ENCODE measurements at places on chromosomes 5 and 9.

DNA sequence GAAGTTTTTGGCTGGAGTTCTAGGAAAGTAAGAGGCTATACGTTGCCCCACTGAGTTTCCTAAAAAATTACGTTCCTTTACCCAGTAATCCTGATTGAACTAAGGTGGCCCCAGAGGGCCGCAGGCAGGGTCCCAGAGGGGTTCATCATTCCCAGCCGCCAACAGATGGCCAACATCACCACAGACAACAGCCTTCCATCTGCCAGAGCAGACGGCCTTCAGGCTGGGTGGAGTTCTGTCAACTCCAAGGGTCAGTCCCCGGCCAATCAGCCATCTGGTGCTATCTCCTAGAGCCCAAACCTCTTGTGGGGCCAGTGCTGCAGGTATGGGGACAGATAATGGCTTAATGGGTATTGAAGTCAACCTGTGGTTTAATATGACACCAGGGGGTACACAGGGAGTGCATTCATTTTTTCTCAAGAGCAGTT, 30.4 kb downstream of the TBC1D2 start:
- DNase-seq, result no peak

GRCh38 chr5:81830596-81830995, 79.7 kb upstream of the SSBP2 start:
- peak; percentile 66 for DNase-seq

DNA sequence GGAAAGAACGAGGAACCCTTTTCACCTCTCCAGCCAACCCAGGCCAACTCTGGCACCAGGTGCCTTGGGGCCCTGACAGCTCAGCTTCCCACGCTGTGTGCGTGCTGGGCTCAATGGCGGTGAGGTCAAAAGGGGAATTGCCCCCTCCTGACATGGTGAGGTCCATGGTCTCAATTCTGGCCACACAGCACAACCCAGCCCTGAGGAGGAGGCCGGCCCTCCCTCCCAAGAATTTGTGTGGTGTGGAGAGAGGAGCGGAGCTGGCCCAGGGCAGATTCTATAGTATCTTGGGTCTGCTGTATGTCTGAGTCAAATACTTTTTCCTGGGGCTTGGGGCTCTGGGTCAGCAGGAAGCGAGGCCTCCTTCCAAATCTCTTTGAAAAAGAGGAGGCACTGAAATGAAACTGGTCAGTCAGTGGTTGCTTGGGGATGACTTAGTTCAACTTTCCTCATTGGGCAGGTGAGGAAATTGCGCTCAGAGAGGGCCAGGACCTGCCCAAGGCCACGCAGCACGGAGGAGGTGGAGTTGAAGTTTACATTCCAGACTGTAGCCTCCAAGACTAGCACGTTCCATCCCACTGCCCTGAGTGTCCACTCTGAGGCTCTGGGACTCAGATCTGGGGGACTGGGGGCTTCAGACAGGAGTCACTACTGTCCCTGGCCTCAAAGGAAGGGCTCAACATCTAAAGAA, 15.6 kb downstream of the COL27A1 start:
- no peak for DNase-seq

DNA sequence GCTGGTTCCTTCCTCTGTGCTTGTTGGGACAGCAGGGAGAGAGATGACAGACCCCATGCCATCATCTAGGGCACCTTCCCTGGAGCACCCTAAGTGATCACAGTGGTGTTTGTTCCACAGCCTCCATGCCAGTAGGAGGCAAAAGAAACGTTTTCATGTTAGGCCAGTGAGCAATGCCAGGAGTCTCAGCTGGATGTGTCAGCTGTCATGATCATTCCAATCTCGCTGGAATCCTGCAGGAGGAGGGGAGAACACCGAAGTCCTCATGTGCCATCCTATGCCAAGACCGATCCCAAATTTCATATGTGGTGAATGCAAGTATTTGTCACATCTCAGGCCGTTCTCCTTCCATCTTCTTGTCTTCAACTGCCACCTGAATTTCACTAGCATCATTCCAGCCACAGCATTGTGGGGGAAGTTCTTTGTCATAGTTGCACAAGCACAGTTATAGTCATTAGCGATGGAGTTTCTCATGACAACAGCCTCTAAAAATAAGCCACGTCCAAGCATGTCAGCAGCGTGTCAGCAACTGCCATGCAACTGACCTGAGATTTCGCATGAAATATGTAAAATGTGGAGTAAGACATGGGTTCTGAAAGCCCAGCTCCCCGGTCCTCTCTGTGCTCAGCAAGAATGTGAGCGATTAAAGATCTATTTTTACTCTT, 97.2 kb upstream of the DNAH5 start:
- DNase-seq, result peak; percentile 27

DNA sequence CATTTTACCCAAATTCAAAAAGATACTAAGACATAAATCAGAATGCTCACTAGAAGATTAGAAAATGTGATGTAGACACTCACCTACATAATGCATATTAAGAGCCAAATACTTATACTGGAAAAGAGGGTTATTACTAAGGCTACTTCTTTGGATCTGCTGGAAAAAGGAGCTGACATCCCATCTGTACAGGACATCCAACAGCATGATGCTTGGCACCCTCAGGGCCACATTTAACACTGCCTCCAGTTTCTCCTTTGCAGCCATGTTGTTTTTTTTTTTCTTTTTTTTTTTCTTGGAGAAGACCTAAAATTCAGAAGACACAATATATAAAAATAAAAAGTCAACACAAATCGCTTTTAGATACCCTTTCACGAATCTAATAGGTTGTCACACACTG, 6.0 kb downstream of the RNF145 start:
- DNase-seq, result no peak

- no peak for DNase-seq
These were observed 221.4 kb downstream of the SPATA31D1 start for GRCh38 chr9:82209797-82210470.

- no peak for DNase-seq
These were observed 140.2 kb downstream of the SEC61B start for GRCh38 chr9:99362321-99362720.

- no peak for DNase-seq
These were observed 163.8 kb downstream of the SYK start for GRCh38 chr9:90965226-90966030.

DNA sequence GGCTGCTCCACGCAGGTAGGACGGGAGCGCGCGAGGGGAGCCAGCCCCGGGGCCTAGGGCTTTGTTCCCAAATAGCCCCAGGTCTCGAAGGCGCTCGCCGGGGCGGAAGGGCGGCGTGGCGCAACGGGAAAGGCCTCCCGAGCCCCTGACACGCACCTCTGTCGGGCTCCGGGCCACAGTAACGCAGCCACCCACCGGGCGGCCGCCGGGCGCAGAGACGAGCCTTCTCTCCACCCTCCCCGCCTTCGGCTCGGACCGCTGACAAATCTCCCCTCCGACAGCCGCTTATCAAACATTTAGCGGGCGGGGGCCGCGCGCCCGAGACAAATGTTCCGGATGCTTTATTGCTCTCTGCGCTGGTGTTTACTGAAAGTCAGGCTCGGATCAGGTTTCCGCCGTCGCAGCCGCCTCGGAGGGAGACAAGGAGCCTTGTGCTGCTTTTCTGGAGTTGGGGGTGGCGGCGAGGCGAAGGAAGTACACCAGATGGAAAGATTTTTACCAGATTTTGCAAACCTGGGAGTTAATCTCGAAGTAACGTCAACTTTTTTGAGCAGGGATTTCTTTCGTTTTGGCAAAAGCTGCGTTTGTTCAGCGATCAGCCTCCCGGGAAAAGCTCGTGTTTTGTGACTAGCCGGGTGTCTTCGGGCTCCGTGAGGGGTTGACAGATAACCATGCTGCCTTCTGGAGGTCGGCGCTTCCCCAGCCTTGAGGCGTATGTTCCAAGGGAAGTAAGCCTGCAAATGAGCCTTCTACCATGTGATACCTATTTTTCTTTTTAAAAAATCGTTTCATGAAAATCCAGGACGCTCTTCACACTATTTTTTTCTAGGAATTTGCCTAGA, 950 bp downstream of the RGMB start:
- peak; percentile 15 for DNase-seq

DNA sequence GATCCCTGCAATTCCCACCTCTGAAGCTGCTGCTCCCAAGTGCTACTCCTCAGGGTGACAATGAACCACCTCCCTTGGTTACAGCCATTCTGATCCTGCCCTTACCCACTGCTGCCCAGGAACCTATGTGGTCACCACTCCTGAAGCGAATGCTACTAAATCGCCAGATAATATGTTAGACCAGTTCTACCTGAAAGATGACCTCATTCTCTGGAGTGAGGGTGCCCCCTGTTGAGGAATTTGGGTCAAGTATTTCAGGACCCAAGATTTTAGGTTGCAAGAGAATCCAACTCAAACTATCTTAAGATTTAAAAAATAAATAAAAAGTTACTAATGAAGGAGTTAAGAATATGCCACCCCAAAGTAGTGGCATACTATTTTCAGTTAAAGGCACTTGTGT, 5.8 kb upstream of the SNAPC3 start:
- DNase-seq, result peak; percentile 28

GRCh38 chr5:52881468-52881867, 93.8 kb downstream of the ITGA1 start:
- DNase-seq, result no peak

- no peak for DNase-seq
These were observed 17.3 kb downstream of the ITGA1 start for GRCh38 chr5:52804981-52805380.

- no peak for DNase-seq
These were observed 53.6 kb upstream of the CDH18 start for GRCh38 chr5:20041326-20042274.

GRCh38 chr5:34003941-34004340, 3.9 kb downstream of the AMACR start:
- no peak for DNase-seq

DNA sequence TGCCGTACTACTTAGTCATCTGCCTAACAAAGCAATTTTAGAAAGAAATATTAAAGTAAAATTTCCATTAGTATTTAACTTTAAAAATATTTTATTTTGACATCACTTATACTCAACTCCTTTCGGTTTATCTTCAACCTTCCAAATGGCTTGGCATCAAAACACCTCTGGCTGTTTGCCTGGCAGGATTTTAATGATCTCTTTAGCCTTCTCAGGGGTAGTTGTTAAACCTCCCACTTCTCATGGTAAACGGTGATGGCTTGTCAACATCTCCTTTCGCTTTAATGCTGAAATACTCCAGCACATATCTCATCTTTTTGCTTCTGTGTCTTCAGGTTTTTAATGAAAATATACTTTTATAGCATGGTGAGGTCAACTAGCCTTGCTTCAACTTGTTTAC, 747.1 kb downstream of the CETN3 start:
- no peak for DNase-seq

DNA sequence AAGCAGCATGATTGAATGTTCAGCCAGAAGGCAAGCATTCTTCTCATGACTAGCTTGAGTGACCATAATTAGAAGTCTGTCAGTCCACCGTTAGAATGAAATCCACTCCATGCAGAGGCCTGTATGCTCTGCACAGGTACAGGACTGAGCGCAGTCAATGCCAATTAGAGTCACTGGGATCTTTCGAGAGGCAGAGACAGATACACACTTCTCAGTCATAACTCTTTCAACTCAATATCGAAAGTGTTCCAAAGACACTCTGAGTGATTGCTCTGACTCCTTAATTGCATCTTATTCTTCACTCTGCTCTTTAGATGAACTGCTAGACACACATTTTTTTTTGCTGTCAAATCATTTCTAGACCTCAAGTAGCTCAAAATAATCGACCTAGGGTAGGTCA, 203.6 kb downstream of the GABRB2 start:
- DNase-seq, result no peak

DNA sequence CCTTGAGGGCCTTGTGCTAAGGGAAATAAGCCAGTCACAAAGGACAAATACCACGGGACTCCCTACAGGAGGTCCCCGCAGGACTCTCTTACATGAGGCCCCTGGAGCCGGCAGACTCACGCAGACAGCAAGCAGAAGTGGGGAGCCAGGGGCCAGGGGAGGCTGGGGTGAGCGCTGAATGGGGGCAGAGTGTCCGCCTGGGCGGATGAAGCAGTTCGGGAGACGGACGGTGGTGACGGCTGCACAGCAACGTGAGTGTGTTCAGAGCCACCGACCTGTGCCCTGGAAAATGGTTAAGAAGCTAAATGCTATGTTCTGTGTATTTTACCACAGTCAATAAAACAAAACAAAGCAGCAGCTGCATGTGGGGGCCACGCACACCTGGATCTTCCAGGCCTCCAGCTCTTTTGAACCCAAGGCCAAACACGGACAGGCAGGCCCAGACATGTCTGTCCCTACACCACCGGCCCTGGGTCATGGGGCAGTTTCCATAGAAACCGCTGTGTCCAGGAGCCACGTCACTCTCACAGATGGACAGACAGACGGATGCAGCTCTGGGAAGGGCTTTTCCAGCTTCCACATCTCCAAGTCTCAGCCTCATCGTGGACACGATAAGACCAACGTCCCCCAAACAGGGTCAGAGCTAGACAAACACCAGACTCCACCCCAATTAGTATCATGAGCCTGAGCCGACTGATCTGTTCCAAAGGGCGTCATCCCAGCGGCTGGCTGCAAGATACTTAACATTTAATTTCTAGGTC, 103.9 kb downstream of the VAV2 start:
- DNase-seq, result no peak

DNA sequence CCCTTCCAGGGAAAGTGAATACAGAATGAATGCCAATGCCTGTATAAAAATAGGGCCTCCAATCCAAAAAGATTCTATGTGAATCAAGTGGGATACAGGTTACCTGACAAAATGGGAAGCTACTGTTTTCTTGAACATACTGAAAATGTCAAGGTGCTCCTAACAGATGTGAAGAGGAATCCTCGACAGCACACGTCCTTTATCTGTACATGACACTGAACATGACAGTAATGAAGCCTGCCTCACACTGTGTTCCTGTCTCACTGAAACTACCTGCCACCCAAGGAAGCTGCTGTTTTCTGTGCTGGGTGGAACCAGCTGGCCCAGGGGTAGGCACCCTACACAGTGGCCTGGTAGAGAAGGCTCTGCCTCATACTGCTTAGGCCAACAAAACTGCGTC, 165.3 kb upstream of the RAPGEF1 start:
- DNase-seq, result no peak

DNA sequence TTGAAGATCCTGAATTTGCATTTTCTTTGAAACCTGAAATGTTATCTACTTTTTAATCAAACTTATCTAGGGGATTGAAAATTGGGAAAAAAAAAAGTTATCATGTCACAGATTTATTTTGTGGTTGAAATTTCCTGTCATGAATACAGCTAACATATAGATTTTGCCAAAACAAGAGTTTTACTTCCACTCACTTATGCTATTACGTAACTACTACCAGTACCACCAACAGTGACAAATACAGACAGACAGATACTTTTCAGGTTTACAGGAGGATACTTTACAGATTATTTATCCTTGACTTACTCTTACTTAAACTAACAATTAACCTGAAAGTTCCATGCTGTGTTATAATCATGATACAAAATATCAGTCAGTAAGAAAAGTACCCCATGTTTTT, 6.8 kb upstream of the MRPS30 start:
- DNase-seq, result no peak

Measured in suppressor macrophage treated with lipopolysaccharide for 4 hours (primary cell).